ENCODE measurements at places on chromosomes 6 and 20.

DNA sequence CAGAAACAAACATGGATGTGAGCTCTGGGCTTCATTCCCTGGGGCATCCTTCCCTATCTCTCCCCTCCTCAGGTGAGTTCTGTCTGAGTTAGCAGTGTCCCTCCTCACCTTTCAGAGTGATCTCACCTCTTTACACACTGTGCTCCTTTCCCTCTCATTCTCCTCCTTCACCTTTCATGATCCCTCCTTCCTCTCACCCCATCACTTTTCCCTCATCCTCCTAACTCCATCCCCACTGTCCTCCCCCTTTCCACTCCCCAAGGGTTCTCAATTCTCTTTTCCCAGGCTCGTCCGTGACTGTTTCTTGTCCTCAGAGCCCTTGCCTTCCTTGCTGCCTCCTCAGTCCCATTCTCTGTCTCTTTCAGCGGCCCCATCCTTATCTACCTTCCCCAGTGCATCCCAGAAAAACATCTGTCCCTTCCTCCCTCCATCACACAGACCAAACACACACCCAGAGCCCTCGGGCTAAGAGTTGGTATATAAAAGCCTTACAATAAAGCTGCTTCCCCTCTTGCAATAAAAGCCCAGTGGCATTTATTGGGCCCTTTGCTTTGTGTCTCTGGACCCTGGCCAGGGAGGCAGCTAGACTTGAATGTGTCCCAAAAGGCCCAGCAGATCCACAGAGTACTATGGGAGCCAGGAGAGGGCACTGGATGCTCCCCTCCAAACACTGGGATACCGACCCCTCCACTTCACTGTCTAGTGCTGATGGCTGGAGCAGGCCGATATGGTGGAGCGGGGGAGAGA lies 1.9 kb downstream of the RNF39 start:
- DNase-seq: no peak

GRCh38 chr6:2581011-2581410 lies 169.7 kb downstream of the MYLK4 start:
- DNase-seq: no peak

- DNase-seq: no peak
These were observed 604.6 kb downstream of the TFAP2A start for GRCh38 chr6:9810286-9810685.

DNA sequence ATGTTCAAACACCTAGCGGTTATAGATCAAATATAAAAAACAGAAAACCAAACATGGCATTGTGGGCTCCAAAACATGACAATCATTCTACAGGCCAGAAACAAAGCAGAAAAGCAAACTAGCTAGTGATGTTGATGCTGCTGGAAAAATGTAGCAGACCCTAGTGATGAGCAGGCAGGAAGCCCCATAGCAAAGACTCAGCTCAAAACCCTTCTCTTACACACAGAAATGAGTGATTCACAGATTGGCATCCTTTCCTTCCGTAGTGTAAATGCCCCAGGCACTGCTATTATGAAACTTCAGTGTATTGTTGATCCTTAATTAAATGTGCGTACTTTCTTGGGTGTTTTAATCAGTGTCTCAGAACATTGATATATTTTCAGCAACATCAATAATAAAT lies 425.1 kb downstream of the UTRN start:
- peak; percentile 88 for DNase-seq

DNA sequence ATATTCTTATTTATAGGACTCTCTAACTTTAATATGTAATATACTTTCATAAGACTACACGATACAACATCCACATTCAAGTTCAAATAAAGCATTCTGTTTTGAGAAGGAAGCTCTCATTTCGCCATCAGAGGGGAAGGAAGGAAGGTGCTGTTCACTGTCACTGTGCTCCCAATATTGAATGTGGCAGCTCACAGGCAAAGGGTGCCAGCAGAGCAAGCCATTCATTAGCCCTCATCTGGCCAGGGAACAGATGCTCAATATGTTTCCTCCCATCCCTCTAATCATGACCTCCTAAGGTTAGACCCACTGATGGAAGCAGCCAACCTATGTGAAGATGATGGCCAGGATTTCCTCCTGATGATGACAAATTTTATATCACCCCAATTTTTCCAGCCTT lies 154.4 kb downstream of the DST start:
- DNase-seq: no peak

DNA sequence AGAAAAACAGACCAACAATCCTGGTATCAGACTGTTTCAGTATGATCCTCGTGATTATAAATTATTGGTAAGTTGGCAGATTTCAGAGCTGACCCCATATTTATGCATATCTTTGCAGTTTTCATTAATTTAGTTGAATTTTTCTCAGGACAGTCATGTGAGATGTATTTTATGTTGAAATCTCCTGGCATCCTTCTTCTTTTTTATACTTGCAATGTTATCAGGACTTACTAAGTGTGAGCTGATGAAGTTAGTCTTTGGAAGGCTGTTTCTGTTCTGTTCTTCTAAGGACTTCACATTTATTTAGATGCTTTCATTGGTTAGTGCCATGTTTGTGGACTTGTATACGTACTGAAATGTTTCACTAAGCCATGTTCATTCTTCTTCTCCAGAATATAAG lies 17.2 kb downstream of the SMPDL3A start:
- DNase-seq: no peak

DNA sequence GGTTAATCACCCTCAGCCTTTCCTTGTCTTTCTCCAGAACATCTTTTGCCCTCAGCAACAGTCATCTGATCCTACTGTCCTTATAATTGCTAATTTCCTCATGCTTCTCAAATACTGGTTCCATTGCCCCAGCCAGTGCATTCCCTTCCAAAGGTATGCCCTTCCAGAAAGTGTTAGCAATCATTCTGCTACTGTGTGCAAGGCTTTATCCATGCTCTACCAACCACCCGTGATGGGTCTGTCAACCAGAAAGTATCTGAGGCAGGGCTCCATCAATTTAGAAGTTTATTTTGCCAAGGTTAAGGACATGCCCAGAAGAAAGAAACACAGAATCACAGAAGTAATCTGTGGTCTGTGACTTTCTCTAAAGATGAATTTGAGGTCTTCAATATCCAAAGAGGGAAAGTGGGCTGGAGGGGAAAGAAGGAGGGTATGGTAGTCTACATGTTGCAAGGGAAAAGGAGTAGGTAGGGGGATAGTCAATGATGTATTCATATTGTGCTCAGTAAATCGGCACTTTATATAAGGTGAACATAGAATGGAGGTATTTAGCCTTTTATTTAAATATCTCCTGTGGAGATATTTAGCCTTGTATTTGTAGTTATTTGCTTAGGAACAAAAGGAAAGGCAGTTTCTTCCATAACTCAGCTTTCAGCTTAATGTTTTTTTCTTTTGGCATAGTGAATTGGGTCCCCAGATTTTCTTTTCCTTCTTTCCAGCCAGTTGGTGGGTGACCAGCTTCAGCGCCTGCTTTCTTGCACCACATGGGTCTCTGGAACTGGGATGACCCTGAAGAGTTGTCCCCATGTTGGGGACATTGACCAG lies 35.2 kb upstream of the PAQR8 start:
- DNase-seq: no peak

DNA sequence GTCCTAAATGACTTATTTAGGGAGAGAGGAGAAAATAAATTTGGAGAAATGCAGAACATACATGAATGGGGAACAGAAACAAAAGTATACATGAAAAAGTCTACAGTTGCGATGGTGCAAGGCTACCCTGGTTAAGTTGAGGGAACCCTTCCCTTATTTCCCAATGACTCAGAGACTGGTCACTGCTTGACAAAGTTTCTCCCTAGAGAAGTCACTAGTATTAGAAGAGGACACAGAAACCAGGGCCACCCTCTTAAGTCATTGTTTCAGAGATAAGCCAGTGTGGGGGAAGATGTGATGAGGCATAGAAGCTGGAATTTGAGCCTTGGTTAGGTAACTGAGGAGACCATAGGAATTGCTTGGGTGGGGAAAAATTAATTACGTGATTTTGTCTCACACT lies 24.4 kb upstream of the EDN1 start:
- DNase-seq: no peak

DNA sequence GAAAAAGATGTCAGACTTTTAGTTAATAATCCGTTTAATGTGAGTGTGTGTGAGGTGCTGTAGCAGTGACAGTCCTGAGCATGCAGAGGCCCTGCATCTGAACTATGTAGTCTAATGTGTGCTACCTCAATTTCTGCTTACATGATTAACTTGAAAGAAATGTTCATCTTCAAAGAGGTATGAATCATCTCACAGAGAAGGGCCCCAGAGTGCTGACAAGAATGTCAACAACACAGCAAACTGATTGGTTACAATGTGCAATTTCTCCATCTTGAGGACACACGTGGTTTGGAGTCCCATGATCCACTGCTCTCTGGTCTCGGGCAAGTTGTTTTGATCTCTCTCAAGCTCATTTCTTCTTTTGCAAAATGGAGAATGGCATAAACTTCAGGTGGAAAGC lies 61.7 kb upstream of the EMILIN3 start:
- peak; percentile 54 for DNase-seq

- no peak for DNase-seq
These were observed 379.6 kb downstream of the FOXA2 start for GRCh38 chr20:22204801-22205200.

DNA sequence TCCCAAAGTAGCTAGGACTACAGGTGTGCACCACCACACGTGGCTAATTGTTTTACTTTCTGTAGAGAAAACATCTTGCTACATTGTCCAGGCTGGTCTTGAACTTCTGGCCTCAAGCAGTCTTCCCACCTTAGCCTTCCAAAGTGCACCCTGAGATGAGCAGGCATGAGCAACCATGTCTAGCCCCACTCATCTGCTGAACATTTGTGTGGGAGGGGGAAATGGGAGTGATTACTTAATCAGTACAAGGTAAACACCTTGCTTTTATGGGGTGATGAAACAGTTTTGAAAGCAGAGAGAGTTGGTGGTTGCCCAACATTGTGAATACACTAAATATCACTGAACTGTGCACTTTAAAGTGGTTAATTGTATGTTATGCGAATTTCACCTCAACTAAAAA lies 5.3 kb downstream of the APMAP start:
- no peak for DNase-seq

DNA sequence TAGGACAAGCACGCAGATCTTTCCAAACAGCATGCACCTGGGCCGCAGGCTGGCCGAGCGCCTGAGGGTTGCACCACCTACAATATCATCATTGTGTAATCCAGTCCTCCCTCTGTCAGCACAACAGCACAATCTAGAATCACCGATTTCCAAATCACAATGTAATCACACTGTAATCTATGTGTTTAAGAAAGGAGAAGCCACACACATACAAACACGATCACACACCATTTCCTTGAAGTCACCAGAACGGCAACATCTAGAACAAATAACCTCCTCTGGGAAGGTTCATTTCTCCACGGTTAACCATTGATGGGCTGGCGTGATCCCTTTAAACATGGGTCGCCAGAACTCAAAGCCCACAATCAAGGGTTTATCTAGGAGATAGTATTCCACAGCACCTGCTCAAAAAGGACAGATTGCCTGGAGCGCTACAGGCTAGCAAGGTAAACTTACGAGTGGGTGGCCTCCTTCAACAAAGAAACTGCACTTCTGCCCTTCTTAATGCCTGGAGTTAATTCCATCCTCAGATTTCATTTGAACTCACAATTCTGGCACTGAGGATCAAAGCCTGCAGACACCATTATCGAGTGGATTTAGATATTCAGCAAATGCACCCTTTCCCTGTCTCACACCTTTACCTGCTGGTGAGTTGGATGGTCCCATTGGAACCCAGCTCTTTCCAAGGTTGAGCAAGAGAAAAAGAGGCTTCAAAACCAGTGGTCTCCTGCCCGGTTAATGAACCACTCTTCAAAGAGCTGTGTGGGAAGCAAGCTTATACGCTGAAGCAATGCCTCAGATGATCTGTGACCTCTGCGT lies 83.8 kb upstream of the FOXQ1 start:
- DNase-seq: no peak

GRCh38 chr6:1182722-1183521 lies 129.0 kb upstream of the FOXQ1 start:
- DNase-seq: no peak

DNA sequence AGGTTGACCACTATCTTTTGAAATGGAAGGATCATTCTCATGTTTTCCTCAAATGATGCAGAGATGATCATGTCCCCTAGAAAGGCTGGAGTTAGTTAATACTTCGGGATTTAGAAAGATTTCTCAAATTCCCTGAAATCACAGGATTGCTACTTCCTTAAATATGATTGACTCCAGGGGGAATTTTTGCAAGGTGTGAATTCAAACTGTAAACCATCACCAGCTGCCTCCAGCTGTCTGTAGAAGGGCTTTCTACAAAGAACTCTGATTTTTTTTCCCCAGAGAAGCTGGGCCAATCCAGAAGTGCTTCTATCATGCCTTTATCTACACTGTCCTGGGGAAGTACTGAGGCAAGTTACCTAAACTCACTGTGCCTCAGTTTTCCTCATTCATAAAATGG lies 114.5 kb downstream of the EDN1 start:
- DNase-seq: no peak

All from SW 1271 (cell line).